ENCODE measurements at places on chromosomes 16 and 17.

GRCh38 chr16:52501746-52502145 lies 45.2 kb downstream of the TOX3 start:
- DNase-seq: no peak

DNA sequence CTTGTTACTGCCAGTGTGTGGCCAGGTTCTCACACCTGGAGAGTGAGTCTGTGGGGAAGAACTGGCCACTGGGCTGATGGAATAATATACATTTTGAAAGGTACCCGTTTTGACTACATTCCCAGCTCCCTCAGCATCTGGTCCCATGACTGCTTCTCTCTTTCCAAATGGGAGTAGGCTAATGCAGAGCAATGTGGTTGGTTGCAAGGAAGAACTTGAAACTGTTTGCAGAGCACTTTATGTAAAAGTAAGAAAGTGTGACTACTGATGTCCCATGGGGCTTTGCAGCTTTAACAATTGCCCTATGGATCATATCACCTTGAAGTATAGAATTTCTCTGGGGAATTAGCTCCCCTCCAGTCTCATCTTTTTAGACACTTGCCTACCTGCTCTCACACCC lies 9.0 kb downstream of the KATNIP start:
- DNase-seq: no peak

DNA sequence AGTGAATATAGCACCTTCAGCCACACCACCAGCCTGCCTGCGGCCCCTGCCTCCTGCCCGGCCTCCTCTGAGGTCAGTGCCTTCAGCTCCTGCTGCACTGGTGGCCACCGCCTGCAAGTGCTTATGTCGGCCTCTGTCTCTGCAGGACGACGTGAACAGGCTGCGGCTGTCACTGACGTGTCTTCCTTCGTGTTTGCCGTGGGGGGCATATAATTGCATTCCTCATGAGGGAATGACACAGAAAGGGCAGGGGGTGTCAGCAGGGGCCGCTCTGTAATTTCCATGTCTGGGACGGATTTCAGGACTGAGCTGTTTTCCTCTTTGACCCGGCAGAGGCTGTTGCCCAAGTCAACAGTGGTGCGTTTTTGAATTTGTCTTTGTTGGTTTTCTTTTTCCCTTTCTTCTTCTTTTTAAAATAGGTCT lies 28.5 kb downstream of the CMIP start:
- no peak for DNase-seq

GRCh38 chr17:43219001-43219400 lies 7.3 kb downstream of the TMEM106A start:
- no peak for DNase-seq

- DNase-seq: no peak
Measured at GRCh38 chr16:65524231-65524630, 402.4 kb upstream of the CDH11 start.

GRCh38 chr17:58968426-58969061 lies 138.1 kb downstream of the TRIM37 start:
- DNase-seq: no peak

- DNase-seq: no peak
Measured at GRCh38 chr16:66525396-66526180, 24.3 kb downstream of the TK2 start.

- no peak for DNase-seq
Measured at GRCh38 chr17:71431146-71431545, 689.7 kb upstream of the SOX9 start.

DNA sequence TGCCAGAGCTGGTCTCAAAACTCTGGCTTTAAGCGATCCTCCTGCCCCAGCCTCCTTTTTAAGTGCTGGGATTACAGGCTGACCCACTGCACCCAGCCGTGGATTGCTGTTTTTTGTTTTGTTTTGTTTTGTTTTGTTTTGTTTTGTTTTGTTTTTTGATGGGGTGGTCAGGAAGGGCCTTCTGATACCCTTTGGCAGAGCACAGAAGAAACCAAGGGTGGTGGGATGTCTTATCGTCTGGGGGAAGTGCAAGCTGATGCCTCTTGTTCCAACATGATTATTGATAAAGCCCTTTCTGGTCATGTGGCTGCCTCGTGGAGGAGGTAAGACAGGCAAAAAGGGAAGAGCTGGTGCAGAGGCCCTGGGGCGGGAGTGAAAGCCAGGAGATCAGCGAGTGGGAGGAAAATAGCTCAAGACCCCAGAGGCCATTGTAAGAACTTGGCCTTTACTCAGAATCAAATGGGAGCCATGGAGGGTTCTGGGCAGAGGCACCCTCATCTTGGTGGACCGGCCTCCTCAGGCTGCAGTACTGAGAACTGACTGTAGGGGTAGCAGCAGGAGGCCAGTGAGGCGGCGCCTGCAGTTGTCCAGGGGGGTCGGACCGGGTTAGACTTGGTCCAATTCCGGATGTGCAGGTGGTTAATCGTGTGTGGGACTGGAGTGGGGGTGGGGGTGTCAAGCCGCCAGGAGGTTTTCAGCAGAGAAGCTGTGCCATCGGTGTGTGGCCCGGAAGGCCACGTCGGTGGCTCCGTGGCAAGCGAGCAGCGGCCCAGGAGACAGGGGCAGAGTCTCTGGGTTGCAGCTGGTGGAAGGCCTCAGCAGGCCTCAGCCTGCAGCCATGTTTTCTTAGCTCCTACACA lies 84.4 kb upstream of the GSE1 start:
- no peak for DNase-seq

DNA sequence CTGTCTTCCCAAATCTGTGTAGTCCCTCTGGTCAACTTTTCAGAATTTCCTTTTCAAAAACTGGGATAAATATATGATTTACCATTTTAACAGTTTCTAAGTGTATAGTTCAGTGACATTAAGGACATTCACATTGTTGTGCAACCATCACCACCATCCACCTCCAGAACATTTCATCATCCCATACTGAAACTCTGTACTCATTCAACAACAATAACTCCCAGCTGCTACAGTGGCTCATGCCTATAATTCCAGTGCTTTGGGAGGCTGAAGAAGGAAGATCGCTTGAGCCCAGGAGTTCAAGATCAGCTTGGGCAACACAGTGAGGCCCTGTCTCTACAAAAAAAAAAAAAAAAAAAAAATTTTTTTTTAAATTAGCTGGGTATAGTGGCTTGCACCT lies 131.0 kb downstream of the AATF start:
- no peak for DNase-seq

GRCh38 chr16:55933038-55933437 lies 57.9 kb upstream of the CES5A start:
- no peak for DNase-seq

- no peak for DNase-seq
Measured at GRCh38 chr16:2786061-2786825, 1.1 kb downstream of the PRSS33 start.

DNA sequence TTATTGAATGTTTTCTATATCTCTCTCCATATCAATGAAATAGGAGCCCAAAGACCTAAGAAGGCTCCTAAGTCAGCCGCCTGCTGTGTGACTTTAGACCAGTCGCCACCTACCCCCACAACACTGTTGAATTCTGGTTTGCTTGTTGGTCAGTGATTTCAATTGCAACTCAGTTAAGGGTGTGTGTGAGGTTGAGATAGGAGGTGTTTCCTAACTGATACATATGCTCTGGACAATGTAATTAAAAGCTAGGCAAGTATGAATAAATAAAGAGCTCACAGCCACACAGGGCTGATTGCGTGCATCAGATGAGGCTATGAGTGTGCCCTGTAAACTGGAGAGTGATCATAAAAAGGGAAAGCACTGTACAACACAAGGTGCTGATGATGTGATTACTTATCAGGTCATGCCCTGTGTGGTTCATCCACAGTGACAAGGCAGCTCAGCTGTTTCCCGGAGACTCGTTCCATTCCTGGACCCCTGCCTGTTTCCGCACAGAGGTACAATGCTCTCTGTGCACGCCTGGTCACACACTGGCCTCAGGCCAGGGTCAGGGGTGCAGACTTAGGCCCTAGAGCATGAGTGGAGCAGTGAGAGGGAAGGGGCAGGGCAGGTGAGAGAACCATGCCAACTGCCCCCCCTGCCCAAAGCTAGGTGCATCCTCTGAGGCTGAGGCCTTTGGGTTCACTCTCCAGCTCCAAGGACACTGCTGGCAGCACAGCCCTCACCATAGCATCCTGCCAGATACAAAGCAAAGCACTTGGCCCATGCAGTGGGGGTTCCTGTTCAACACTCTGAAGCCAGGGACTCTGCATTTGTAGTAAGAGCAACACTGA lies 3.3 kb upstream of the KRT35 start:
- DNase-seq: no peak

DNA sequence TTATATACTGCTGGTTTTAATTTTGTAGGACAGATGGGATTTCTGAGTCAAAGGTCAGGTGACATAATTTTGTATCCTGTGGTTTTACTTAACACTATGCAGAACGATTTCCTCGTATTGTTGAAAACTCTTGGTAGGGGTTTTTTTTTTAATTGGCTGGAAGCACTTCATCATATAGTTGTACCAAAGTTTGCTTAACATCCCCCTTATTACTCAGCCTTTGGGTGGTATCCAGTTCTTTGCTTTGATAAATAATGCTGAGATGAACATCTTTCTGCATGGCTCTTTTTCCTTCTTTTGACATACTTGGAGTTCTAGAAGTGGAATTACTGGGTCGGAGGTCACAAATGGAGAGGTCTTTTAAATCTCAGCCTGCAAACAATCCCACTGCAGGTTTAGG lies 419.1 kb downstream of the MAF start:
- DNase-seq: no peak

GRCh38 chr16:53081032-53081424 lies 26.2 kb downstream of the CHD9 start:
- DNase-seq: no peak

DNA sequence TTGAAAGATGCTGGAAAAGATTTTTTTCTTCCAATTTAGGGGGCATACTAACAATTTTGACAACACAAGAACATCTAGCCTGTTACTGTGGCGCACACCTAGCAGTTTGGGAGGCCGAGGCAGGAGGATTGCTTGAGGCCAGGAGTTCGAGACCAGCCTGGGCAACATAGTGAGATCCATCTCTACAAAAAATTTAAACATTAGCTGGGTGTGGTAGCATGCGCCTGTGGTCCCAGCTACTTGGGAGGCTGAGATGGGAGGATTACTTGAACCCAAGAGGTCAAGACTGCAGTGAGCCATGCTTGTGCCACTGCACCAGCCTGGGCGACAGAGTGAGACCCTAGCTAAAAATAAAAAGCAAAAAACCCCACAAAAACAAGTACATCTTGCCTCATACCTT lies 168.8 kb downstream of the TANC2 start:
- DNase-seq: no peak

DNA sequence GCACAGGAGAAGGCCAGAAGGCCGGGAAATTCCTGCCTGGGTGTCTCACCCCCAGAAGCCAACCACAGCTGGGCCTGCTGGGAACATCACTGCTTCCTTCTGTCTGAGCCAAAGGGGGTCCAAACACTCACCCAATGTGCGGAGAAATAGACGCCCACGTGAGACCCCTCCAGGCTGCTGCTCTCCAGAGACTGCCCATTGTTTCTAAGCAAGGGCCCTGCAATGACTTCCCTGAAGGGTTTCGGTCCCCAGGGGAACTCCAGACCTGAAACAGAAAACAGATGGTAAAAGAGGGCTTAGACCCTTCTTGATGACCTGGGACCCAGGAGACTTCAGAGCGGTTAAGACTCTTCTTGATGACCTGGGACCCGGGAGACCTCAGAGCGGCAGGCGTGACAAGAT lies 41.3 kb downstream of the MRM3 start:
- DNase-seq: no peak

- no peak for DNase-seq
Measured at GRCh38 chr16:397135-397661, at the start of gene NME4. NME4 (plus strand) TSS chr16:397199; CDS start chr16:397223, 24 bp downstream.

GRCh38 chr17:21373036-21373435 lies 3.1 kb upstream of the KCNJ12 start:
- no peak for DNase-seq

DNA sequence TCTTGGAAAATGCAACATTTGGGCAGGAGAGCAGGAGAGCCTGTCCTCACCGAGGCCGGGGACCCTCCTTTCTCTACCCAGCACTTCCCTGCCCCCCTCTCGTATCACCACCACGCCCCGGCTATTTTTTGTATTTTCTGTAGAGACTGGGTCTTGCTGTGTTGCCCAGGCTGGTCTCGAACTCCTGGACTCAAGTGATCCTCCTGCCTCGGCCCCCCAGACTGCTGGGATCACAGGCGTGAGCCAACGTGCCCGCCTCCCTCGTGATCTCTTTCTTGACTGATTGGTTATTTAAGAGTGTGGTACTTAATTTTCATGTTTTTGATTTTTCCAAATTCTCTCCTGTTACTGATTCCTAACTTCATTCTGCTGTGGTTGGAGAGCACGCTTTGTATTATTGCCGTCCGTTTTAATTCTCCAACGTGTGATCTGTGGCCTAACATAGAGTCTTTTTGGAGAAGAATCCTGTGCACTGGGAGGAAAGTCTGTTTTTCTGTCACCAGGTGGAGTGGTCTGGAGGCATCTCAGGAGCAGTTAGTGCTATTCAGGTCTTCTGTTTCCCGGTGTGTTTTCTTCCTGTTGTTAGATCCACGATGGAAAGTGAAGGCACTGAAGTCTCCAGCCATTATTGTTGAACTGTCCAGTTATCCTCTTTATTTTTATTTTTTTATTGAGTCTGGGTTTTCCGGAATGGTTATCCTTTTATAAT lies 40.4 kb downstream of the ZNF778 start:
- DNase-seq: no peak

DNA sequence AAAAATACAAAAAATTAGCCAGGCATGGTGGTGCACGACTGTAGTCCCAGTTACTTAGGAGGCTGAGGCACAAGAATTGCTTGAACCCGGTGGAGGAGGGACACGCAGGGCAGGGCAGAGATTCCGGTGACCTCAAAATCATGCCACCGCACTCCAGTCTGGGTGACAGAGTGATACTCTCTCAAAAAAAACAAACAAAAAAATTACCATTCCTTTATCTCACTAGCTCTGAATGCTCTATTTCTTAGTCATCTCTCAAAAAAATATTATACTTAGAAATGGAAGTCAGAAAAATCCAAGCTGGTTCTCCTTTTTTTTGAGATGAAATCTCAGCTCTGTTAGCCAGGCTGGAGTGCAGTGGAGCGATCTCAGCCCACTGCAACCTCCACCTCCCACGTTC lies 40.8 kb downstream of the SPOP start:
- DNase-seq: no peak

Measured in cerebellar nuclear complex (tissue), 1 donor.